ENCODE measurements at places on chromosomes 16 and 17. TPM values are rescaled to one million over a fixed set of nuclear protein-coding genes. Genes with fewer than 3 reads are reported as not detected.

ASIC2 gene
- total RNA-seq = under 0.01 TPM

FOXN1 gene
- not detected for total RNA-seq

CSHL1 gene
- not detected for total RNA-seq

KRTAP4-3 gene
- total RNA-seq = not detected

ACSM5 gene
- total RNA-seq = not detected

TEKT3 gene
- not detected for total RNA-seq

SLC6A2 gene
- total RNA-seq = not detected

MYH13 gene
- not detected for total RNA-seq

GPR179 gene
- total RNA-seq = not detected

CSH2 gene
- total RNA-seq = not detected

MVP gene
- total RNA-seq = 221 TPM

ZNF500 gene
- total RNA-seq = 4.7 TPM

DOK4 gene
- 22.0 TPM for total RNA-seq

TUFM gene
- total RNA-seq = 80.3 TPM

Data from IMR-90 (cell line).